ENCODE measurements at places on chromosomes 11 and 22.

DNA sequence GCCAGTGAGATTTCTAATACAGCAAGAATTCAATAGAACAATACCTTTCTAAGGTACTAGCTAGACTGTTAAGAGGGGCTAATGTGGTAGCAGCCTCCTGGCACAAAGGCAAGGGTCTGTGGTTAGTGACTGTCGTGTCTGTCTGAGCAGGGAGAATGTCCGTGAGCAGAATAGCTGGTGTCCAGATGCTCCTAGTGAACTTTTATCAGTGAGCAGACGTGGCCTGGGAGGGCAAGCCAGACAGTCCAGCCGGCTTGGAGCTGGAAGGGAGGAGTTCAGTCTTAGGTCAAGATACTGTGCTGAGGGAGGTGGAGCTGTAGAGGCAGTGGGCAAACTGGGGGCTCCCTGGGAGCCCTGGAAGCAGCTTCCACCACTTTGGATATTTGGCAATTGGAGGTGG lies 138.6 kb downstream of the TEAD1 start:
- peak; percentile 52 for DNase-seq

GRCh38 chr11:115884800-115885534 lies 380.8 kb upstream of the CADM1 start:
- no peak for DNase-seq

DNA sequence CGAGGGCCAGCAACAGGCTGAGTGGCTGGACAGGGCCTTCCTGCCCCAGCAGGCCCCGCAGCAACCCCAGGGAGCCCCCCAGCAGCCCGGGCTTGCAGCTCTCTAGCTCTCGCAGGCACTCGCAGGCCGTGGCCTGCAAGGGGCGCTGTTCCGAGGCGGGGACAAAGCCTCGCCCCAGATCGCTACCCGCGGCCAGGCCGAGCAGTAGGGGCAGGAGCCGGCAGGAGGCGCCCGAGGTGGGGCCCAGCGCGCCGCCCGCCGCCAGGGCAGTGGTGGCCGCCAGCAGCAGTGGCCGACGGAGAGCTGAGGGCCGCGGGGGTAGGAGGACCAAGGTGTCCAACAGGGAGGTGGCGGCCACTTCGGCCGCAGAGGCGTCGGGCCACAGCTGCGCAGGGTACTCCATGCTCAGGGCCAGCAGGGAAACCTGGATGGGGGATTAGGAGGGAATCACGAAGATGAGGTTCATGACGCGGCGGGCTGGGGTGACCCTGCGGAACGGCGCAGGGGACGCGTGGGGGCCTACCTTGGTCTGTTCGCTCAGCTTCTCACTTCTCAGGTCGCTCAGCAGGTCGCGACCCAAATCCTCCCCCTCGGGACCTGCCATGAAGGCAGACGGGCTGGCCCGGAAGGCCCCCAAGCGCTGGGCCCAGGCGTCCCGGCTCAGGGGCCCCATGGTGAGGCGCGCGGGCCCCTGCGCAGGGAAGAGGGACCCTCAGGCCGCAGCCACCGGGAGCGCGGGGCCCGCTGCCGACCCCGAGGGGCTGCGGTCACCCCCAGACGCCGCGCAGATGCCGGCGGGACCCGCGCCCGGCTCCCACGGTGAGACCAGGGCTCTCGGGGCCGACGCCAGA lies 632 bp downstream of the AP5B1 start:
- peak; percentile 63 for DNase-seq

DNA sequence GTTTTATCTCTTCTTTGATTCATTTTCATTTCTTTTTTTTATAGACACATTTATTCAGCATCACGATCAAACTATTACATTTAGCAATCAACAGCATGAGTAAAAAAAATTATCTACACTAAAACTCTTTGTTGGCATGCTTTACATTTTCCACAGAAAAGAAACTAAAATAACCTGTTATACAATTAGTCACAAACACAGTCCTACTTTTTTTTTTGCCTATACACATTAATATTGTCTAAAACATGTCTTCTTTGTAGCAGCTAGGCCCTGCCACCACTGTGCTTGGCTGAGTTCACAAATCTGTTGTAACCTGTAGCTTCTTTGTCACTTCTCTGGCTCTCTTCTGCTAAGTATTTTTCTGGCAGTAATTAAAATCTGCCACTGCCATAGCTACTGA lies 117.0 kb downstream of the STIM1 start:
- DNase-seq: no peak

- DNase-seq: no peak
Measured at GRCh38 chr11:88421530-88421929, 84.0 kb upstream of the CTSC start.

- peak; percentile 88 for DNase-seq
Measured at GRCh38 chr11:76835928-76836612, 24.6 kb upstream of the ACER3 start.

DNA sequence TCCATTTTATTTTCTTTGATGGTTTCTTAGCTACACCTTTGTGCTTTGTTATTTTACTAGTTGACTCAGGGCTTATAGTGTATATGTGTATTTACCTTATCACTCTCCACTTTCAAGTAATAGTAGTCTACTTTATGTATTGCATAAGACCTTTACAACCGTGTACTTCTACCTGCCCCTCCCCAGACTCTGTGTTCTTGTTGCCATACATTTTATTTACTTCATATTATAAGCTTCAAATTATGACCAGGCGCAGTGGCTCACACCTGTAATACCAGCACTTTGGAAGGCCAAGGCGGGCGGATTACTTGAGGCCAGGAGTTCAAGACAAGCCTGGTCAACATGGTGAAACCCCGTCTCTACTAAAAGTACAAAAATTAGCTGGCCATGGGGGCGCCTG lies 28.2 kb upstream of the CTSD start:
- no peak for DNase-seq

- no peak for DNase-seq
Measured at GRCh38 chr11:132254906-132255305, 884.5 kb downstream of the NTM start.

GRCh38 chr11:4830909-4831308 lies 9.8 kb downstream of the OR51F2 start:
- no peak for DNase-seq

- DNase-seq: no peak
Measured at GRCh38 chr11:128576555-128576954, 10.8 kb downstream of the ETS1 start.

DNA sequence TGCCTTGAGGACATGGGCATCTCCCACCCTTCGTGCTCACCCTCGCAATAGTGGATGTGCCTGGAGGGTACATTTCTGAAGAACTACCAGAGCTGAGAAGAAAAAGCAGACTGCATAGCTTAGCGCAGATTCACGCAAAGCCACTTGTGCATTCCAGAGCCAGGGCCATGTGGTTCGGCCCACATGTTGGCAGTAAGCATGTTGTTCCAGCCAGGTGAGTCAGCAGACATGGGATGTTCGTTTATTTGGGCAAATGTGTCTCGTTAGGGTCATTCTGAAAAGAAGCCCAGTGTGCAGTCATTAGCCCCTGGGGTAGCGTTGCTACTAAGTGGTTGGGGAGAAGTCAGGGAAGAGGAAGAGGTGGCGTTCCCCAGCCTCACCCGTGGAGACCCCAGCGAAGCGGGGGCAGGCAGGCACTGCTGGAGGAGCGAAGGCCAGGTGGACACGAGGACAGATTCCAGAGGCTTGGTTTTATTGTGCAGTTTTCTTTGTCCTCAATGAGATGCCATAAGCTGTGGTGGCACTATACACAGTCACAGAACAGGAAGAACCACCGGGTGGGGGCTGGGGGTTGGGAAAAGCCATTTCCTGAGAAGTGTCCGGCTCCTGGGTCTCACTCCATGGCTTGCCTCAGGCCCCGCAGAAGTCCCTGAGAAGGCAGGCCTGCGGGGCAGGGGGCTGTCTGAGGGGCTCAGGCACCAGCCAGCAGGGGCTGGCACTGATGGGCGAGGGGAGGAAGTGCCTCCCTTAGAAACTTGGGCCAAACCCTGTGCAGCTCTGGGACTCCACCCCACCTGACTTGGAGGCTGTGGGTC lies 5.0 kb downstream of the THY1 start:
- peak; percentile 98 for DNase-seq

DNA sequence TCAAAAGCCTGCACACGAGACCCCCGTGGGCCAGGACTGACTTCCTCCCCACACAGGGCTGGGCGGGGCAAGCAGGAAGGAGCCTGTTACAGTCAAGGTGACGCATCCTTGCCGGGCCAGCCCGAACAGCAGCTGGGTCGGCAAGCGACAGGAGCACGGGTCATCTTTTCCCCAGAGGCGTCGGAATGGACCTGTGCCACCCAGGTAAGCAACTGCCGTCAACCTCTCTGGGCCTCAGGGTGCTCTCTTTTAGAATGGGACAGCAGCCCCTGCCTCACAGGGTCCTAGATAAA lies at the start of gene CYTH4:
Gene CYTH4 (plus strand): TSS at position 124 of the 293 bp plus-strand sequence. CDS start 62 bp downstream, at position 186.
- DNase-seq: no peak

- DNase-seq: peak; percentile 83
Measured at GRCh38 chr11:28842716-28843115, 734.5 kb downstream of the METTL15 start.

- DNase-seq: no peak
Measured at GRCh38 chr11:111627591-111627990, 25.3 kb downstream of the SIK2 start.

DNA sequence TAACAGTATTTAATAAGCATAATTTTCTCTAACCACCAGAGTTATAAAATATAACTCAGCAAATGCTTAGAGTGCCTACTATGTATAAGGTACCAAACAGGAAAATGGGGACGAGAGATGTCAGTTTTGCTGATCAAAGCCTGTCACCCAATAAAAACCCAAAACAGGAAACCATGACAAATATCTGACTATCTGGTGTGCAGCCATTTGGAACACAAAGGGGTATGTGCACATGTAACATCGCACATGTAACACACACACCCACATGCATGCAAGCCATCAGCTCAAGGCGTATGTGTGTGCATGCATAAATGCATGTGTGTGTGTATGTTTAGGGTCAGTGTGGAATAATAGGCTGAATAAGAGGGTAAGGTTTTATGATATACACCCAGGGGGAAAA lies 64.2 kb downstream of the PRR5L start:
- DNase-seq: no peak

- no peak for DNase-seq
Measured at GRCh38 chr11:123682696-123683410, 28.4 kb upstream of the SCN3B start.

GRCh38 chr22:23103199-23103954 lies 33.1 kb downstream of the GNAZ start:
- no peak for DNase-seq

DNA sequence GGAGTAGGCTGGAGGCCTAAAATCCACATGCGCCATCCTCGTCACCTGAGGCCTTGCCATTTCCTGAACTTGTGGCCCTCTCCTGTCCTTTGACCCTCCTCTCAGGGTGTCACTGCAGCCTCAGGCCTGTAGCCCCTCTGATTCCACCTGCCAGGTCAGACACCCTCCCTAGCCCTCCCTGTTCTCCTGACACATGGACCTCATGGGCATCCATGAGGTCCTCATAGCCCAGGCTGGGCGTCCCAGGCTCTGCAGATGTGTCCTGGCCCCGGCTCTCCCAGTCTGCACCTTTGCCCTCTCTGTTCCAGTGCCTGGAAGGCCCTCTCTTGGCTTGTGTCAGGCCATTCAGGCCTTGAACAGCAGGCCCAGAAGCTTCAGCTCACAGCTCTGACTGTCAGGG lies 15.8 kb downstream of the RAB36 start:
- no peak for DNase-seq

- peak; percentile 64 for DNase-seq
Measured at GRCh38 chr11:26522912-26523610, 49.0 kb downstream of the MUC15 start.

DNA sequence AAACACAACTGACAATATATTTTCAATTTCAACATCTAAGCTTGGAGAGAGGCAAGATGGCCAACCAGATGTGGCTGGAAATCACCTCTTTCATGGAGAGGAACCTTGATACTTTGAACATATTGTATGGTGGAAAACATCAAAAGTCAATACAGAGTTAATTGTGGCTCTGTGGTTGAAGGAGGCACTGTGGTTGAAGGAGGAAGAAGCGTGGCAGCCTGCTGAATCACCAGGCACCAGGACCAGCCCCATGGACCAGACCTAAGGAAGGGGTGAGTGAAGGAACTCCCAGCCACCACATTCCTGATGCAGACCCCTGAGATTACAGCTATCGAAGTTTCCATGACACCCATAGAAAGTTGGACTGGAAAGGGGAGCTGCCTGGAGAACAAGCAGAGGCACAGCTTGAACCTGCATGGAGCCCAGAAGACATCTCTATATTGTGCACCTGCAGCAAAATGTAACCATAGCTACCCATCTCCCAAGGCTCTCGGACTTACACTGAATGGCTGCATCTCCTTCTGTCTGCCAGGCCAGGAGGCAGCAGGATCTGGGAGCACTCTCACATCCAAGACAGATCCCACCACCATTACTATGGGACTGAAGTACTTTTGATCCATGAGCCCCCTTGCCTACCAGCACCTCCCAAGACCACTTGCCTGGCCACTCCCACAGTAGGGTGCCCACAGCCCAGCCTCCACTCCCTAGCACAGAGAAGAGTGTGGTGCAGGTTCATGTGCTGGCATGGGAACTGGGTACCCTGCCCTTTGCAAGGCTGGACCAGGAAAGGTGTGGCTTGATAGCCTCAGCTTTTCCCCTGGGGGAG lies 79.8 kb upstream of the SC5D start:
- no peak for DNase-seq

- no peak for DNase-seq
Measured at GRCh38 chr11:1292644-1293618, 16.5 kb downstream of the TOLLIP start.

GRCh38 chr11:131884461-131885073 lies 514.2 kb downstream of the NTM start:
- DNase-seq: peak; percentile 47

- no peak for DNase-seq
Measured at GRCh38 chr11:59266491-59266890, 53.8 kb upstream of the MPEG1 start.

DNA sequence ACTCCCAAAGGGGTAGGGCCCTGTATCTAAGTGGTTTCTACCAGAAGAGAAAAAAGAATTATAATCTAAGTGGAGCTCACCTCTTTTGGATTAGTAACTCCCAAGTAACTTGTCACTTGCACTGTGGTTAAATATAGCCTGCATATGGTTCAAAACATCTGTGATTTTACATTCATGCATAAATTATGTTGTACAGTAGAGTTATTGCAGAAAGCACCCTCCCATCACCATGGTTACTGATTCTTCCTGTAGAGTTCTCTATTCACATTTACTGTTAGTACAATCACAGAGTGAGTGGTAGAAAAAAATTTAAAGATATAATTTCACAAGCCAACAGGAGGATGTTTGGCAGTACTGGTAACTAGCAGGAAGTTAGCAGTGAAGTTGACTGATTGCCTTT lies 80.4 kb downstream of the LRRC4C start:
- peak; percentile 1 for DNase-seq

DNA sequence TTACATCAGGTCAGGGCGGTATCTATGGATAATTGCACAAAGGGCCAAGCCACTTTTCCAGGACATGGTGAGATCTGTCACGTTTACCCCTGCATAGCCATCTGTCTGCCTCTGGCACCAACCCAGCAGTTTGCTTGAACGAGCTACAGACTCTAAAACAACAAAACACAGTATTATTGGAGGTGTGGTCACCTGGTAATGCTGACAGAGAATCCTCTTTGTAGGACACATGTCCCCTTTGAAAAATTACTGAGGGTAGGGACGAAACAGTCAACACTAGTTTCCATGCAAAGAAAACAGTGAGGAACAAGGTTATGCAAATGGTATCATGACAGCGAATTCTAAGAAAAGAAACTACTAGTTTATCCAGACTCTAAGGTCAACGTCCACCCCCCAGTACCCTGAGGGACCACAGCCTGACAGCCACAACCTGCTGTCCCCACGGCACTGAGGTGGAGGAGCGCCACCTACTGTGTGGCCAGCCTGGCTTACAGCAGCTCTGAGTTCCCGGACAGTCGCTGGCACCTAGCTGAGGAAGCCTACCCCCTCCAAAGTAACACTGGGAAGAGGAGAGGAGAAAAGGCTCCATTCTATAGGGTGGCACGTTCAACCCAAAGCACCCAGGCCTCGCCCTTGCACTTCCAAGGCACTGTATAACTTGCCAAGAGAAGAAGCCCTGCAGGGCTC lies 117.4 kb upstream of the BID start:
- DNase-seq: no peak
